ENCODE measurements at places on chromosomes 6 and 20.

DNA sequence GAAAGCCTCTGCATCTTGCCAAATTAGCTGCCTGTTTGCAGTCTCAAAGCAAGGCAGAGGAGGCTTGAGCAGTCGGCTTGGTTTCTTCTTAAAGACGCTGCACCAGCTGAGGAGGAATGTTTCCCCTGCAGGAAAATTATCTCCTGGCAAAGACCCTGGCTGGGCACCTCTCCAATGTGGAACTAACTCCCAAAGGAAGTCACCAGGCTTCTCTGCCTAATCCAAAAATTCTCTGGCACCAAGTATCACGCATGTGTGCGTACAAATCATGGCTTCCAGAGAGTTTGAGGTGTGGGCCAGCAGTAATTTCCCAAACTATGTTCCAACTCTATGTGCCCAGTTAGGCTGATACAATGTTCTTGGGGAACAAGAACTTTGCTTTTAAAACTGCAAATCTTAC lies 176.2 kb downstream of the KIF16B start:
- DNase-seq = no peak

- no peak for DNase-seq
Measured at GRCh38 chr6:156756630-156757610, 20.3 kb upstream of the ARID1B start.

GRCh38 chr6:35392111-35392702 lies 49.8 kb downstream of the PPARD start:
- no peak for DNase-seq

DNA sequence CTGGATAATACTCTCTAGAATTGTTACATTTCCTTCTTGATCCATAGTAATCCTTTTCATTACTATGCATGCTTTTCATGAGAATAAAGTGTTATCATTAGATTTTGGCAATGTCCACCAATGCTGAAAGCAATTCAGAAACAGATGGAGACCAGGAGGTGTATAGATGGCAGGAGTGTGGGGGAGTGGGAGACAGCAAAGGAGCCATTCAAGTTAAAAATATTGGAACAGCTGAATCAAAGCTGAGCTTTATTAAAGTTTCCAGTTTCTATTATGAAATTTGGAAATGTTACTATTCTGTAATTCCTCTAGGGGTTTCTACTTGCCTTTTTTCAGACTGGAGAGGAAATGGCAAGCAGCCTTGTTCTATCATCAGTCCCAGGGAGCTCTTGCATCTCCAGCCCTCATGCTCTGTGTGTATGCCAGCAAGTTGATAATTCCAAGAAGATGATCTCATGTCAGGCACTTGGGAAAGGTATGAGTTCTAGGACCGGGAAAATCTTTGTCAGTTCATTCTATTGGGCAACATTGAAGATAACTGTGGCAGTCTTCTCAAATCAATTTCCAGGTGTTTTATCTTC lies 228.0 kb downstream of the CD109 start:
- DNase-seq = no peak

GRCh38 chr6:84228198-84228543 lies 728 bp upstream of the CEP162 start:
- DNase-seq = no peak

GRCh38 chr20:47546184-47547033 lies 44.7 kb downstream of the NCOA3 start:
- no peak for DNase-seq

GRCh38 chr20:1472556-1473245 lies 6.1 kb upstream of the NSFL1C start:
- peak; percentile 7 for DNase-seq

- no peak for DNase-seq
Measured at GRCh38 chr20:4633780-4634179, 87.9 kb upstream of the PRND start.

DNA sequence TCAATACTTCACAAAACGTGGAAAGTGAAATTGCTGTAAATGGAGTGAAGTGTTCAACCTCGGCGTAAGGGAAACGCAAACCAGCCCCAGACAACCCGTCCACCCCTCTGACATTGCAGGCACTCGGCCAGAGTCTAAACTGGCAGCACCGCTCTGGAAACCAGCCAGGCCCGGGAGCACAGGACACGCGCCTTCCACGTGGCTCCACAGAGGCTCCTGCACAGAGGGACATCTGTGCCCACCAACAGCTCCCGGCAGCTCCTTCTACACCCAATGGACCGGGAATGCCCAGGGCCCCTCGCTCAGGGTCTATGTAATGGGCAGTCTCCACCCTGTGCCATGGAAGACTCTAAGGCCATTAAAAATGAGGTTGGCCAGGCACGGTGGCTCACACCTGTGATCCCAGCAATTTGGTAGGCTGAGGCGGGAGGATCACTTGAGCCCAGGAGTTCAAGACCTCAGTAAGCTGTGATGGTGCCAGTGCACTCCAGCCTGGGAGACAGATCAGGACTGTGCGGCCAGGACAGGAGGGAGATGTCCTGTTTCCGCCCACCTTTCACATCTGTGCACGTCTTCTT lies 3.4 kb upstream of the HELZ2 start:
- no peak for DNase-seq

- DNase-seq = no peak
Measured at GRCh38 chr20:6764619-6765018, 2.9 kb upstream of the BMP2 start.

- no peak for DNase-seq
Measured at GRCh38 chr20:11935212-11936154, 17.8 kb downstream of the BTBD3 start.

DNA sequence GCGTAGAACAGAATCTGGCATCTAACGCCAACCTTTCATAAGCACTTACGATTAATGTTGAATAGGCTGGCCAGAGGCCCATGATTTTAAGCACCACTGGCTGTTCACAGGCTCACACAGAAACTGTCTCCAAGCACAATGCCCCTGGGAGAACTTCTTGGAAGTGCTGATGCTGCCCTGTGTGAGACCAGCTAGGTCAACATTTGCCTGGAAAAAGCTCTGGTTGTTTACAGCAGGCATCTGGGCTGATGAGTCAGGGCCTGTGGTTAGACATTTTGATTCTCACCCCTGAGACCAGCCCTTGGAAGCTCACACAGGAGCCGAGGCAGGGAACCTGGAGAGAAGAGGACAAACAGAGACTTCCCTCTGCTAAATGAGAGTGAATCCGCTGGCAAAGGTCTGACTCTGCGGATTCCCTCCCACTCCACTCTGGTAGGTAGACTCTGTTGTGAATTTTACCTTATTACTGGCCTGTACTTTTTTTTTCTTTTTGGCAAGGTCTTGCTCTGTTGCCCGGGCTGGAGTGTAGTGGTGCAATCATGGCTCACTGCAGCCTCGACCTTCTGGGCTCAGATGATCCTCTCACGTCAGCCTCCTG lies 6.8 kb upstream of the SULF2 start:
- DNase-seq = no peak

- no peak for DNase-seq
Measured at GRCh38 chr6:11963756-11964500, 48.2 kb upstream of the HIVEP1 start.

DNA sequence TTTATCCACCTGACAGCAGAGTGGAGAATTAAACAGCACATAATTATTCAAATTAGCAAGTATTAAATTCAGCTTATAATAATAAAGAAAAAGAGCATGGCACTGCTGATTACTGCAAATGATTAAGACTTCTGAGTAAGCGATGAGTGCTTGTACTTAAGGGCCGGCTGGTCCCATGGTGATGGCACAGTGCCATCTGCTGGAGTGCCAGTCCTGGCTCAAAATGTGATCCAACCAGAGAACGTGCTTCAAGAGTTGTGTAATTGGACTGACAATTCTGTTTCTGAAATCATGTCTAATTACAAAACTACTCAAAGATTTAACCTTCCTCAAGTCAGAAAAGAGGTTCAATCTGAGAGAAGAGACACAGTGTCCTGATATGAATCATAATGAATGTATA lies 181.6 kb upstream of the RGS17 start:
- peak; percentile 55 for DNase-seq

- no peak for DNase-seq
Measured at GRCh38 chr6:41538556-41539182, 7.5 kb upstream of the FOXP4 start.

DNA sequence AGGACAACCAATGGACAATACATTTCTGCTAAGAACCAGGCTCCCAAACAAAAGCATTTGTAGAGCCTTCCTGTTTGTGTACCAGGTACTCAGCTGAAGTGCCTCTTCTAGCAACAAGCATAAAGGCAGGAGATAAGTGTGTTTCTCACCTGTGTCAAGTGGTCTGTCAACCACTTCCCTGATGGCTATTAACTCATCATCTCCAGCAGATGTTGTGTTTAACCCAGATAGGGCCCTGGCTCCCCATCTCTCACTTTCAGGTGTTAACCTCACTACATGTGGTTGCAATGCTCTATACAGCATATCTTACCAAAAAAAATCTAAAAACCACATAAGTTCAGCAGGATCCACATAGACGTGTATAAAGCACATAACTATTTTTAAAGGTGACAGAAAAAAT lies 9.6 kb upstream of the IL17A start:
- DNase-seq = no peak

DNA sequence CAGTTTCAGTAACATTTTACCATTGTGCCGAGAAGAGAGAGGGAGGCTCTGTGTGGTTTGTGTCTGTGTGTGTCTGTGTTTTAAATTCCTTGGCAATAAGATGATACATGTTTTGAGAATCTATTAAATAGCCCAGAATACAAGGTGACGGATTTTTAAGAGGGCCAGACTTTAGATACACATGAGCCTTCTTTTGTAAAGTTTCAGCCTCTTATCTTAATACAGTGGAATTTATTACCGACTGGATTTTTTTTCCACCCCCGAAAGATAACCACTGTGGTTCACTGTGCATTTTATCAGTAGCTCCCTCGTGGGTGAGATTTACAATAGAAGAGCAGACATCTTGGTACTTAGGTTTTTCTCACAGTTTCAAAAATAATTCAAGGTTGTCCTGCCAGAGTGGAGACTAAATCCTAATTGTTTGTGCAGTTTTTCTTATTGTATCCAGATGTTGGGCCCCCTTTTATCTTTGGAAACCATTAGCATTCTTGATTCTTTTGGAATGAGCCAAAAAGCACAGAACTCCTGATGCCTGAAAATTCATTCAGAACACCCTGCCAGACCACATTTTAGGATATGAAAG lies 49.9 kb downstream of the STK4 start:
- no peak for DNase-seq

DNA sequence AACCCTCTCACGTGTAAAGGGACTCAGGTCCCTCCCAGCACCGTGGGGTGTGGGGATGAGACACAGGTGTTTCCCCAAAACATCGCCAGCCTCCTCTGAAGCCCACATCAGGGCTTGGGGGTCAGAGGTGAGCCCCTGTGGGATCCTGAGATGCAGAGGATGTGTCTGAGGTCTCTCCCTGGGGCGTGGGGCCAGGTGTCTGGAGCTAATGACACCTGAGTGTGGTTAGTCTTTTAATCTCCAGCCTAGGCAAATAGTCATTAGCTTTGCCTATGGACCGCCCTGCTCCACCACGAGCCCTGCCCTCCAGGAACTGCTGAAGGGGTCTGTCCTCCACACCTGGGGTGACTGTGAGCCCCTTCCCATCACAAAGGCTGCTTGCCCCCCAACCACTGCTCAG lies 1.7 kb downstream of the SRMS start:
- no peak for DNase-seq

DNA sequence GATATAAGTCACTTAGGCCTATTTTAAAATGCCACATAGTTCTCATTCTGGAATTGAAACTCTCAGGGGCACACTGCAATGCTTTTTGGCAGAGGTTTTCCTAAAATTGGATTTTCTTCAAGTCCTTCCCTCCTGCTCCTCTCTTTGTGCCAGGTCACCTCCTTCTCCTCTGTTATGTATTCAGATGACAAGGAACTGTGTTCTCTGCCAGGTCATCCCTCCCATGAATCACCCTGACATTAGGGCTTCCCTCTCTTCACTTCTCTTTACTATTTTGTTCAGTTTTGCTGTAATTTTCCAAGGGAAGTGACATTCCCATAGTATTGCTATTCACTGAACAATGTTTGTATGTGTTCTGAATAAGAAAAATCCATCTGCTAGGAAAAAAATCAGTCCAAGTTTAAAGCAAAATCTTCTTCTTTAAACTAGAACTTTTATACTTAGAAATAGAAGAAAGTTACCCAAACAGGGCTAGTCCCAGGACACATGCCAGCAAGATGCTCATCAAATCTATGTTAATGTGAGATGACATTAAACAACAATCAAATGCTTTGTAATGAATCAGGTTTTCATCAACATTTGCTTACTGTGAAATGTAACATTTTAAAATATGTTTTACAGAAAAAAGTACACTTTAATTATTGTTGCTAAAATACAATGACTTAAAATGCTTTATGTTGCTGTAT lies 461.1 kb downstream of the MMUT start:
- DNase-seq = no peak

DNA sequence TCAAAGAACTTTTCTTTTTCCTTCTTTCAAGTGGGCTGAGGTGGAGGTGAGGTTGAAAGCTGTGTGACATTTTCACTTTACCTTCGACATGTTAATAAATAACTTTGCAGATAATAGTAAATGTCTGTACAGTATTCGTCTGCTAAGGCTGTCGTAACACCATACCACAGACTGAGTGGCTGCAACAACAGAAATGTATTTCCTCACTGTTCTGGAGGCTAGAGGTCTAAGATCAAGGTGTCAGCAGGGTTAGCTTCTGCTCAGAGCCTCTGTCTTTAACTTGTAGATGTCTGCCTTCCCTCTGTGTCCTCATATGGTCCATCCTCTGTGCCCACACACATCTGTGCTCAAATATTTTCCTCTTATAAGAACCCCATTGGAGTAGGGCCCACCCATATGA lies 14.9 kb downstream of the PHACTR2 start:
- no peak for DNase-seq

GRCh38 chr20:3900187-3900604 lies 11.0 kb downstream of the PANK2 start:
- no peak for DNase-seq

GRCh38 chr6:80967609-80968008 lies 784.9 kb downstream of the TENT5A start:
- DNase-seq = no peak

DNA sequence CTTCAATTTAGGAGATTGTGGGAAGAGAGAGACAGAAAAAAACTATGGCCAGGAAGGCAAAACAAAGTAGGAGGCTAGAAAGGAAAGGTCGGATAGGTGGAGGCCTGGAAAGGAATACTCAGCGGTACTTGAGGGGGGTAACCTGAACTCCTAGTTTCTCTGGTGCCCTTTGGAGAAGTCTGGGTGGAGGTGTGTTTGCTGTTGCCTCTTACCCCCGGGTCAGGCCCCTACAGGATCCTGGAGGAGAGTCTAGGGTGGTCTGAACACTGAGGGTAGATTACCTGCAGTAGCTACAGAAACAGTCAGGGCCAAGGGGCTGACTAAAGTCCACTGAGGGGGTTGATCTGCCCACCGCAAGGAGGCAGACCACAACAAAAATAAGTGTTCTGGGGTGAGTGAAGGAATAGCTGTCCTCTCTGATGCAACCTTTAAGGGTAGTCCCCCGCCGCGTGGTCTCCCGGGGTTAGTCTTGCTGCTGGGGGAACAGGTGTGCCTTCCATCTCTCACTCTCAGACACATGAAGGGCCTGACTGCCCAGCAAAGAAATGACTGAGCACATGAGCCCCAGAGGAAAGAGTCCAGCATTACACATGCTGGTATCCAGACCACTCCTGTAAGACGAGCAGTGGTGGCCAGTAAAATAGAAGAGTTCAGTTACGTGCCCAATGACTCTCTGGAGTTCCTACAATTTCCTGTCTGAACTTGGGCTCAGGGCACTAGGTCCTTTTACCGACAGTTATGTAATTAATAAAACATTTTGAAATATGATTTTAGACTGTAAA lies 59.5 kb downstream of the MTHFD1L start:
- no peak for DNase-seq
